ENCODE measurements at places on chromosomes 13 and 19.

DNA sequence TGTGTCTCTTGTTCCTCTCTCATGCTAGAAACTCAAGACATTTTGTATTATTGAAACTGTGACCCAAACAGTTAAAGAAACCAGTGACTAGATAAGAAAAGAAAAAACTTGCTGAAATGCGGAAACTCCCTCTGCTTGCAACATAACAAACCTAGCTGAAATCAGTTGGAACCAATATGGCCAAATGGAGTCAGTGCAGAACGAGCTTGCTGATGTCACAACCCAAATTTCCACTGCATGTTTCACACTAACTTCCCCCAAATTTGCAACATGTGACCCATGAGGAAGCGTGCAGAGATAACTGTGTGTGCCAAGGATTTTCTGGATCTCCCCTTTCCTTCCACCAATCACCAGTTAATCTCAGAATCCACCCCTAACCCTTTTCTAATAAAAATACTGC, 208.0 kb downstream of the DLEU7 start:
- no peak for DNase-seq

DNA sequence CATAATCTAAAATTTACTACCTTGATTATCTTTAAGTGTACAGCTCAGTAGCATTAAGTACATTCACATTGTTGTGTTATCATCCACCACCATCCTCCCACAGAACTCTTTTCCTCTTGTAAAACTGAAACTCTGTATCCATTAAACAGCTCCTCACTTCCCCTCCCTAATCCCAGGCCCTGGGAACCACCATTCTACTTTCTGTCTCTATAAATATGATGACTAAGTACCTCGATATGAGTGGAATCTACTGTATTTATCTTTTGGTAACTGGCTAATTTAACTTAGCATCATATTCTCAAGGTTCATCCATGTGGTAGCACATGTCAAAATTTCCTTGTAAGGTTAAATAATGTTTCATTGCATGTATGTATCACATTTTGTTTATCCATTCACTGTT, 49.0 kb upstream of the POMP start:
- DNase-seq, result peak; percentile 77

DNA sequence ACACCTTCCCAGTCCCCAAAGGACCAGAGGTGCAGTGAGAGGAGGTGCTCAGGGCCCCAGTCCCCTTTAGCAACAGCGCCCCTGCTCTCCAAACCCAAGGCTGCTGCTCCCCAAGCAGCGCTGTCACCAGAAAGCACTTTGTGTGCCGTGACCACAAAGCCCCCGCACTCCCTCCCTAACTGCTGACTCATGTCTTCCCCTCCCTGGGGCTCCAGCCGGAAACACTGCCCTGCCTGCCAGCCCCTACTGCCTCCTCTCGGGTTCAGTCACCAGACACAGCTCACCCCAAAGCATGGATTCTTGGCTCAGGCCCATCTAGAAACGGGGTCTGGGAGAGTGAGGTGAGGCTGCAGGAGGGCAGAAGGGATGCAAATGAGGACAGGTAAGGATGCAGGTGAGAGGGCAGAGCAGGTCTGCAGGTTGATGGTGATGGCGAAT, 4.9 kb upstream of the TNFSF14 start:
- peak; percentile 1 for DNase-seq

- DNase-seq, result no peak
Measured at GRCh38 chr19:19319732-19320360, 463 bp downstream of the SUGP1 start.

- no peak for DNase-seq
Measured at GRCh38 chr19:8567522-8568172, 9.6 kb downstream of the MYO1F start.

Measured in BJ (cell line).